Epithelial cell of prostate (primary cell): ENCODE measurements at places on chromosomes 16 and 17.

DNA sequence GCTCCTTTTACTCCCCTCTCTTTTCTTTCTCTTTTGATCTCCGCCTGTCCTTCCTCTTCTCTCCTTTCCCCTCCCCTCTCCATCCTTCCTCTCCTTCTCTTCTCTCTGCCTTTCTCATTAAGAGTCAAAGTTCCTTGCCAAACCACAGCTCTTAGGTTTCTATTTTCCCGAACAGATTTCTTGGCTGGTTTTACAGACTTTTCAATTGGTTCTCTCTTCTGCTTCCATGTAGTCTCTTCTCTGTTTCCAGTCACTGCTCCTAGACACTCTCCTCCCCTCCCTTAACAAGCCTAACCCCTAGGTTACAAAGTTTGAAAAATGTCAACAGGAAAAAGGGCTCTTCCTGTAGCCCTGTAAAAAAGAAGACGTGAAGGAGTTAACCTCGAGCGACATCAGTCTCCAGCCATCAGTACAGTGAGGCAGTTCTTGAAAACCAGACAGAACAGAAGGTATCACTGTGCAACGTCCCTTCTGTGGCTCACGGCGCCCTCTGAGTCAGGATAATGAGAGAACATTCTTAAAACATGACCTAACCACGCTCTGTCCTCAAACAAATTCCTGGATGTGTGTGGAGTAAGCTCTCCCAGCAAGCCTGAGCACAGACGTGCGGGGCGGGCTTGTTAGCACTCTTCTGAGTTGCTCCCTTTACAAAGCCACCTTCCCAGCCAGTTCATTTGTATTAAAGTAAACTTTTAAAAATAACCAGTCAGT, 11.6 kb upstream of the MARCHF10 start:
- peak; percentile 93 for DNase-seq

DNA sequence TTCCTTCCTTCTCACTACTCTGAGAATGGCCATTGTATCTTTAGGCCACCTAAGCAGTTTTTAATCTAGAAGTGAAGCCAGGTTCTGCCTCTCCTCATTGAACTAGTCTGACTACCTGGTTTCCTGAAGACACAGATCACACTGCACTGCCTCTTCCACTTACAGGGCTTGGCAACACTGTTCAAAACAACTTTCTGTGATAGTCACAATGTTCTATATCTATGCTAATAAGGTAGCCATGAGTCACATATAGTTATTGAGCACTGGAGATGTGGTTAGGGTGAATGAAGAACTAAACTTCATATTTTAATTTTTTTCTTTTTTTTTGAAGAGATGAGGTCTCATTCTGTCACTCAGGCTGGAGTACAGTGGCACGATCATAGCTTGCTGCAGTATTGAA, 26.9 kb downstream of the RND2 start:
- no peak for DNase-seq

GRCh38 chr17:27326585-27326984, 32.7 kb downstream of the WSB1 start:
- DNase-seq = no peak

GRCh38 chr17:49546546-49547535, 28.8 kb upstream of the NXPH3 start:
- DNase-seq = no peak

DNA sequence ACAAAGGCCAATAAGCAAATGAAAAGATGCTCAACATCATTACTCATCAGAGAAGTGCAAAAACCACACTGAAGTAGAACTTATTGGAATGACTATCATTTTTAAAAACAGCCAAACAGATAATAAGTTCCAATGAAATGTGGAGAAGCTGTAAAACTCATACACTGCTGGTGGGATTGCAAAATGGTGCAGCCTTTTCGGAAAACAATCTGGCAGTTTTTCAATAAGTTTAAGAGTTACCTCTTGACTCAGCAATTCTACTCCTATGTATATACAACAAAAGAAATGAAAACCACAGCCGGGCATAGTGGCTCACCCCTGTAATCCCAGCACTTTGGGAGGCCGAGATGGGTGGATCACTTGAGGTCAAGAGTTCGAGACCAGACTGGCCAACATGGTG, 49.3 kb downstream of the AKAP10 start:
- no peak for DNase-seq

DNA sequence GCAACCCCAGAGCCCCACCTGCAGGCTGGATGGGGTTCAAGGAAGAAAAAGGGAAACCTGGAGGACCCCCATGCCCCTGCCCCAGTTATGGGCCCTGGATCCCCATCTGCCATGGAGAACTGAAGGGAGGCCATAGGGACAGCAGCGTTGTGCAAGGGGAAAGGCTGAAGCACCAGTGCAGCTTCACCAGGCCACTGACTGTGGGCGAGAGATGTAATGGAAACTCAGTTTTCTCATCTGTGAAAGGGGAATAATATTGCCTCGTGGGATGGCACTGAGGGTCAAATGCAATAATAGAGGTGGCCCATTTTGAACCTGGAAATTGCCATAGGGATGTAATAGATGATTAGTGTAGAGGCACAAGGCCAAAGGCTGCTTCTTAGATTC, 9.9 kb upstream of the TSPOAP1 start:
- DNase-seq = no peak

DNA sequence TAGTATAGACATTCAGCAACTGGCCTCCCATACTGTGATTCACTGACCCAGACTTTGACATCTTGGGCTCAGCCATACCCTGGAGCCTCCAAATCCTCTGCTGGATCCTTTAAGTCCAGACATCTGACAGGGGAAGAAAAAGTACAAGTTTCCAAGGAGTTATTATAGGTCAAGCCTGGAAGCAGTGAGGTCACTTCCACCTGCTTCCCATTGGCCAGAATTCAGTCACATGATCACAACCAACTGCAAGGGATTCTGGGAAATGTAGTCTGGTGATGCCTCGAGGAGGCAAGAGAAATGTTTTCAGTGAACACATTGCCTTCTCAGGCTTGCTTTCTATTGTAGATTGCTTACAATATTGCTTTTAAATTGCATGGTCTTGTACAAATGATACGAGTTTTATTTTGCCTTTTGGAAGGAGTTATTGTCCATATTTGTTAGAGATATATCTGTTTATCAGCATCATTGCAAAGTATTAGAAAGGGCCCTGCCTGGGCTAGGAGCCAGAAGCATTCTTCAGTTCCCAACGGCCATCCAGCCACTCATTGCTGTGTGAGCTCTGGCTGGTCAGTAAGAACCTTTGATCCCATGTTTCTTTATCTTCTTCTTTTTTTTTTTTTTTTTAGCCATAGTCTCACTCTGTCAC, 696.9 kb downstream of the WWOX start:
- DNase-seq = no peak

- DNase-seq = no peak
These were observed 537 bp downstream of the SLC35B1 start for GRCh38 chr17:49707246-49707607.
